ENCODE measurements at places on chromosomes 4 and X. TPM values are rescaled to one million over a fixed set of nuclear protein-coding genes. Genes with fewer than 3 reads are reported as not detected.
A peak's percentile ranks its signal among the peaks of the same experiment; 100 is the strongest.

DNA sequence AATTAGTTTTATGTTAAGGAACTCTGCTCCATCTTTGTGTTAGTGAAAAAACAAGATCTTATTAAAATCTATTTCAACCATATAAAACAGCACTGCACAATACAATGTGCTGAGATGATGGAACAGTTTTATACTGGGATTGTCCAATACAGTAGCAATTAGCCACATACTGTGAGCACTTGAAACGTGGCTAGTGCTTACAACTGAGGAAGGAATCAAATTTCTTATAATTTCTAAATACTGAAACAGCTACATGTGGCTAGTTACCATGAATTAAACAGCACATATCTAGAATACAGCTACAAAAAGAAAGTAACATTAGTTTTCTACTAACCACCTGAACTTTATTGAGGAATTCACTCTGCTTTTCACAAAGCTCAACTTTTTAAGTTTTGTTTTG, 14.7 kb downstream of the NFXL1 start:
- no peak for DNase-seq

DNA sequence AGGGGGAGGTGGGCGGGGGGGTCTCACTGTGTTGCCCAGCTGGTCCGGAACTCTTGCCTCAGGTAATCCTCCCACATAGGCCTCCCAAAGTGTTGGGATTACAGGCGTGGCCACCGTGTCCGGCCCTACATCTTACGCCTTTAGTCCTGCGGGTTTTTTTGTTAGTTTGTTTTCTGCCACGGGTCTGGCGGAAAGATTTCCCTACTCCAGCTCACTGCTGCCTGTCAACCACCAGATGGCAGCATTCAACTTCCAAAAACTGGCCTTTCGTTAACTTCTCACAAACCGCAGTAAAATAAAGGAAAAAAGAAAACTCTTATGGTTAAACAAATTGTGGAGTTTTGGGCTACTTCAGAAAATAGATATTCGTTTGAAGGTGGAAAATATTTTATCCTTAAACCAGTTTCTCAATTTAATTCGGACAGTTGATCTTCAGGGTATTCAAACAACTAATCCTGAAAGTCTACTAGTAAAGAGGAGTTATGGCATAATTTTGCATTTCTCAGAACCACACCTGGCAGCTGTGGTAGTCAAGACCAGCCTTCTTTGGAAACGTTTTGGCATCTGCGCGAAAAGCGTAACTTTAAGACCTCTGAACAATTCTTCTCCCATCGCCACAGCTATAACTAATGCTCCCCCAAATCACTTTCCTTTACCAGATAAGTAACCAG, 41.1 kb downstream of the LUZP4 start:
- peak; percentile 19 for DNase-seq

DNA sequence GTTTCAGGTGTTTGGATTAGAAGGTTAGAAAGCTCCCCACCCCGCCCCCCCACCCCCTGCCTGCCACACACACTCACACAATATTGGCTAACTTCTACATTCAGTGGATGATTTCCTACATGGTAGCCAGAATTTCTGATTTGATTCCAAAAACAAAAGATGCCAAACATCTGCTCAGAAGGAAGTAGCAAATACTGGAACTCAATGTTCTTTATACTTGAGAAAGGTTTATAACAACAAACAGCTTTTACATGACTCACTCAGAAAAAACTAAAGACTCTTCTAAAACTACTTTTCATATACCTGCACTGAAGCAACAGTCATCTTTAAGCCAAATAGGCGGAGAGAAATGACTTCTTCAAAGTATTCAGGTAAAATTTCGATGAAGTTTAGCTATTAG, 750.5 kb upstream of the POU3F4 start:
- DNase-seq: no peak

Gene TMEM154
- 3.3 TPM for total RNA-seq

GRCh38 chr4:152663203-152664066, 16.4 kb downstream of the TMEM154 start:
- DNase-seq: no peak

DNA sequence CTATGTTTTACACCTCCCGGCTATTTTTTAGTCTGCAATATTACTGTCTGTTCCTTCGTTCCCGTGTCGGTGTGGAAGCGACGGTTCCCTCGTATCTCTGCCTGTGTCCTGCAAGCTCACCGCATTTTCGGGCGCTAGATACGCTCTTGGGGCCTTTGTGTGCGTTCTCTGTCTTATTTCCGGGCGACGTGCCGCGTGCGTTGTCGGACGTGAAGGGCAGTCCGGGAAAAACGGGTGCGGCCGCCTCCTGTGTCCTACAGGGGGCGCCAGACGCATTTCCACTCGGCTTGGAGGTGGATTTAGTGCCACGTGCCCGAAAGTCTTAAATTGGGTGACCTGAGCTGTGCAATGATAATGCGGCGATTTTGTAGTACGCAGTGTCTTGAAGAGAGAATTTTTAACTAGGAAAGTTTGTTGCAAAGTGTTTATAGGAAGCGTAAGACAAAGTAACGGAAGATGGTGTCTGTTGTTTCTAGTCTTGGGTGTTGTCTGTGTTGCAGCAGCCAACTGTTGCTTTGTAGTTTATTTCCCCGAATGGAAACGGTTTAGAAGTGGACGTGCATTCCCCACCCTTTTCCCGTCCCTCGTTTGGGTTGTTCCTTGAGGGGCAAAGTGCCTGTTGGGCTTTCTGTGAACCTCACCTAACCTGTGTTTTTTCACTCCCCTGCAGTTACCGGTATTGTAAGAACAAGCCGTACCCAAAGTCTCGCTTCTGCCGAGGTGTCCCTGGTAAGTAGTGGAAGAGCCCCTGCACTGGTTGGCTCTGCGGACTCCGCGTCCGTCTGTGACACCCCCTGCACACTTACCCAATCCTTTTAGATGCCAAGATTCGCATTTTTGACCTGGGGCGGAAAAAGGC, 720 bp downstream of the RPL10 start:
- peak; percentile 92 for DNase-seq

DNA sequence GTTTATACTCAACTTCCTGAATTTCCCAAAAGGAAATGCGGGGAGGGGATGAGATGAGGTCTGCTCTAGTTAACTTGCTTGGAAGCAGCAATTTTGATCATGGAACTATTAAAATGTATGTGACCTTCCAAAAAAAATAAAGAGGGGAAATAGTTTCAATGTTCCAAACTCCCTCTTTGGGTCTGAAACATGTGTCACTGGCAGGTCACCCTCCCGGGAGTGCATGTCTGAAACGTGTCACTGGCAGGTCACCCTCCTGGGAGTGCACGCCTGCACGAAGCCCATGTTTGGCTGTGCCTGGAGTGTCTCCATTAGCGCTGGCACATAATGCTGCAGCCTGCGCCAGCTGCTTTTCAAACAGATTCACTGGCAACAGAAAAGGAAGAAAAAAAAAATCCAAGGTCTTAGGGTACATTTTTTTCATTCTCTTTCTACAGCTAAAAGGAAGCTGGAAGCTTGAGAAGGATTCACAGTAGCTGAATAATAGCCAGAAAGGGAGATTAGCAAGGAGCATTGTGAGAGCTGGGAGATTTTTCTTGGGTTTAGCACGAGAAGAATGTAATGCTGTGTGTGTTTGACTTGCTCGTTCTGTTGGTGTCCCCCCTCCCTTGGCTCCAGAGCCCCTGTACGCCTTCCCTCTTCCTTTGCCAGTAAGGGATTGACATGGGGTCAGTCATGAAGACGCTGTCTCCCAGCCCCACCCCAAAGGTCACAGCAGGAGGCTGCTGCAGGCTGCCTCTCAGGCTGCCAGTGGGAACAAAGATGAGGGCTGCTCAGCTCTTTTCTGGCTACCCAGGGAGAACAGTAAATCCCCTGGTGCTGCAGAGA, 39.2 kb upstream of the TLR3 start:
- DNase-seq: peak; percentile 89

DNA sequence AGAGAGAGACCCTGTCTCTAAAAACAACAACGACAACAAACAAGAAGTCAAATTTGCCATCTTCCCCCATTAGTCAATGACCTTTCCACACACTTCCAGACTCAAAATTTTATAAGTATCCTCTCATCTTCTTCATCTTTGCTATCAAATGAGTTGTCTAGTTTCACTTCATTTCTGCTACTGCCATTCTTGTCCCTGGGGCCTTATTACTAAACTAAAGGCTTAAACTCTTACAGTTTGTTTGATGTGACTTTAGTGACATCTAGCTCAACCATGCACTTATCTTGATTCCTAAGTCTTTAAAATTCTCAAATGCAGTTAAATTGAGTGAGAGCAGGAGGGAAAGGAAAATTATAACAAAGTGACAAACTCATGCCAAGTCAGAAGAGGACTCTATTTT, 271.8 kb upstream of the GK2 start:
- DNase-seq: no peak

- DNase-seq: no peak
Observed at GRCh38 chrX:21373001-21373400, 1.2 kb upstream of the CNKSR2 start.

DNA sequence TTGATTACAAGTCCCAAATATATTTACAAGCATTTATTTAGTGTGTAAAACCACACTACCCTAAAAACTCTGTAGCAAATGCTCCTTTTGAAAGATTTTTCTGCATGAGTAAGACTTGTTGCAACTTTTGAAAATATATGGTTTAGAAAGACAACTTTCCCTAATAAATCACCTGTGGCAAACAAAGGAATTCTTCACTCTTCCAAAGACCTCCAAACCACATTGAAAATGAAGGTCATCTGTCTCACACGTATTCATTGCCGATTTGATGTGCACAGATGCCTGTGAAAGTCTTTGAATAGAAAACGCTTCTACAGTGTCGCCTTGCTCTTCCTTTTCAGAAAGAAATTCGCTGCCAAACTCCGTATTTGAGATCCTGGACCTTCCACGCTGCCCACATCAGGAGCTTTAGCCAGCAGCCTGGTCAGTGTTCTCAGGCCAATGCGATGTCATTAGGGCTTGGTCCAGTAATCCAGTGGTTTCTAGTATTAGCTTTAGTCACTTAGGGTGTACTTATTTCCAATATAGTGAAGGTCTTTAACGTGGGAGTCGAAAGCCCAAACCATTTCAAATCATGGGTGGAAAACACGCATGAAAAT, 22.2 kb downstream of the SPINK2 start:
- DNase-seq: no peak

GRCh38 chrX:19094654-19095053, 27.6 kb downstream of the ADGRG2 start:
- DNase-seq: peak; percentile 60

Gene BTC
- total RNA-seq: 0.12 TPM

Gene ABLIM2
- total RNA-seq: 28.3 TPM

DNA sequence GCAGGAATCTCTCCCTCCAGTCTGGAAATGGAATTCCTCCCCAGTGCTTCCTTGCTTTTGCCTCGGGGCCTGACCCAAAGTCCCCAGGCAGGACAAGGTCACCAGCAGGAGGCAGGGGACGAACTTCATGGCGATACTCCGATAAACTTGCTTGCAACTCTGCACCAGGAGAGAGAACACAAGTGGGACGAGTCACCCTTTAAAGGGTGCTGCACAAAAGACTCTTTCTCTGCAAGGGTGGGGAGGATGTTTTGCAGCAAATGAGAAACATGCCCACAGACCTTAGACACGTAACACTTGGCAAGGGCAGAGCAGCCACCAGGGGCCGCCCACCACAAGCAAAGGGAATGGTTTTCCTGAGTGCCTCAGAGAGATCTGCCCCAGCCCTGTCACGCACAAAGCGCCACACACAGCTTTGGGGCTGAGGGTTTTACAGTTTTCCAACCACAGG, at the start of gene FGFBP2:
Gene FGFBP2 (minus strand): TSS at position 175 of the 451 bp plus-strand sequence. CDS start 46 bp downstream, at position 129.
- peak; percentile 57 for DNase-seq

- DNase-seq: no peak
Observed at GRCh38 chr4:872241-872981, 46.5 kb upstream of the CPLX1 start.

Gene ENAM
- 1.9 TPM for total RNA-seq

GRCh38 chr4:174358410-174358809, 74.7 kb downstream of the CEP44 start:
- no peak for DNase-seq
